ENCODE measurements at places on chromosomes 1 and 21.

GRCh38 chr1:197776351-197777105, 1.2 kb upstream of the DENND1B start:
- DNase-seq = no peak

GRCh38 chr21:38490411-38491020, 7.8 kb downstream of the ERG start:
- DNase-seq = no peak

DNA sequence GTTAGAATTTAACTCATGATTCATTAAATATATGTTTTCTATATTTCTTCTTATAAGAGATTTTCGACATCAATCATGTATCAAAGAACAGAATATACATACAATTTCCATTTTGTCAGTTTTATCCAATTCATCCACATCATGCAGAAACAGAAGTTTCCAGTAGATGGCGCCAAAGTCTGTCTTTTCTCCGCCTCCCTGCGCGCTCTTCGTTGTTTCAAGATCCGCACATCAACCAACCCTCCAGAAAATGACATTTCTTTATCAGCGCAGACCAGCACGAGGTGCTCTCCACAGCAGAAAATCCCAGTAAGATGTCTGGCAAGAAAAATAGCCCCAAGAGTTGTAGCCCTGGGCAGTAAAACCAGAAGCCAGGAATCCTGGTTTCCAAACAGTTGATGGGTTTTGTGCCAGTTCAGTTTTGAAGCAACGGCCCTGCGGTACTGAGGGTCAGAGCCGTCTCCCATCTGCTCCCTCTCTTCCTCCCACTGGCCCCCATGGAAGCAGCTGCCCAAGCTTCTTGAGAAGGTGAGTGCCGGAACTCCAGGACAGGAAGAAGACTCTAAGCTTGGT, 38.6 kb upstream of the GPR137B start:
- DNase-seq = no peak

- no peak for DNase-seq
Observed at GRCh38 chr1:59249396-59250137, 47.3 kb upstream of the FGGY start.

DNA sequence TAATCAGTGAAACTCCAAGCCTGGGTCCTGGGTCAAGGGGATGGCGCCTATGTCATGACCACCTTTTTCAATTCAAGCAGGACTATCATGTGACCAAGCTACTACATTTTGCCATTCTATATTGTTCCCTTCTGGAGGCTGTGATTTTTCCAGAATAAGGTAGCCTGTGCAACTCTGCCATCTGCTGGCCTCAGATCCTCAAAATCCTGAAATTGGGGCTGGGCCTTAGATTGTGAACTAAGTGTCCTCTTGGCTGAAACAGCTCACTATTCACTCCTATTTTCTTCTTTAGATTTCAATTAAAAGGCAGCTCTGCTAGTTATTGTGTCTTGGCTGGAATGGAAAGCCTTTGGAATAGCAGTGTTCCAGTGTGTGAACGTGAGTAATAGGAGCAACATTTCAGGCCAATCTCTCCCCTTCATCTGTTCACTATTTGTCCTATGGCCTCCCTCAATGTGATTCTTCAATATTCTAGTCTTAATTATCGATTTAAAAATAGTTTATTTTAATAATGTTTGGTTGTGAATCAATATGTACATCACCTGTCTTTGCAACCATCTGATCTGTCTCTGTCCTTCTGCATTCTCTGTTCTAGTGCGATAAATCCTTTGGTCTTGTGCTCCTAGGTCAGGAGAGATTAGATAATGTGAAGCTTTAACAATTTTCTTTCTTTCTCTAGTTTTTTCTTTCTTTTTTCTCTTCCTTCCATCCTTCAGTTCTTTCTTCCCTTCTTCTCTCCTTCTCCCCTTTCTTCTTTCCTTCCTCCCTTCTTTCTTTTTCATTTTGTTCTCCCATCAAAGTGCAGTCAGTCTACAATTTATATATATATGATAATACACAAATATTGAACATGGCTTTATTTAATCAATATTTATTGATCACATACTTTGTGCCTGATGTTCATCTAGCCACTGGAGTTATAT, 69.8 kb downstream of the CR1 start:
- no peak for DNase-seq

DNA sequence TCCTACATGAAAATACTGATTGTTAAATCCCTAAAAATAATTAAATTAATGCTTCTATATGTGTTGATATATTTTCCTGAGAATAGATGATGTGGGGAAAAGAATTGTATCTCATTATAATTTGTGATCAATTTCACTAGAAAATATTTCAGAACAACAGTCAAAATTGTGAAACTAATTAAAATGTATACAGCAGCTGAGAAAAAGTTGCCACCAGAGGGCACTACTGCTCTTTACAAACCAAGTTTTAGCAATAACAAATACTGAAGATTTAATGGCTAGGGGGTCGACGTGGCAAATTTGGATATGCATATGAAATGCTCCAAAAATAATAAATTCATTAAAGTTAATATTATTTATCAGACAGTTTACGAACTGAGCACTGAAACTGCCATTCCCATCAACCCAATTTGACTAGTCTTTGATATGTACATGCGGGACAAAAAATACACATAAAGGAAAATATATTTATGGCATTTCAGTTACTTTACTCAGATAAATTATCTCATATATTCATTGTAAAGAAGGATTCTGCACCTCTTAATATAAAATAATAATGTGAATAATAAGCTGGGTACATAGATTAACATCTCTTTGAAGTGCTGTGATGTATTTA, 96.3 kb upstream of the TMPRSS15 start:
- no peak for DNase-seq

- DNase-seq = no peak
Observed at GRCh38 chr1:112818990-112819689, 104.0 kb upstream of the PPM1J start.

DNA sequence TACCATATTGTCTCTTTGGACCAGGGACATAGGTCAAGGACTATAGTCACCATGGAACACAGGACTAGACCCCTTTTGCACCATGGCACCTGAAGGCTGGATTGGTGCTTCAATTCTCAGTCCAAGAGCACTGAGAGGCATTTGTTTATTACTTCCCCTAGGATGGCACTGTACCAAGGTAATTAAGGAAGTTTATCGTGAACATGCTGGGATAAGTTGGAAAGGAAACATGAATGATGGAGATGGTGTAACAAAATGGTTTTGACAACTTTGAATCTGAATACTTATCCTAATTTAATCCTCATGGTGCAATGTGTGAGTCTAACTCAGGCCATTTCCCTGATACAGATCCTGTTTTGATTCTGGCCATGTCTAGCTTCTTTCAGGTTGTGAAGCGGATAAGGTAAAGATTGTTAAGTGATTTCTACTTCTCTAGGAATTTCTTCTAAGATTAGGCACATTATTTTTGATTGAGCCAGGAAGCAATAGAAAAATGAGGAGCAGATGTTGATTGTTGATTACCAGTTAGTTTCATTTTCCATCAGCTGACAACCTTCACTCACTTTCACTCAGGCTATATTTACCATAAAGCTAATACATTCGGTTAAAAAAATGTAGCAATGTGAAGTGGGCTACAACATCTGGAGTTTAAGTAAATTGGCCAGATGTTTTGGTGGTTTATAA, 37.3 kb upstream of the SIPA1L2 start:
- no peak for DNase-seq

DNA sequence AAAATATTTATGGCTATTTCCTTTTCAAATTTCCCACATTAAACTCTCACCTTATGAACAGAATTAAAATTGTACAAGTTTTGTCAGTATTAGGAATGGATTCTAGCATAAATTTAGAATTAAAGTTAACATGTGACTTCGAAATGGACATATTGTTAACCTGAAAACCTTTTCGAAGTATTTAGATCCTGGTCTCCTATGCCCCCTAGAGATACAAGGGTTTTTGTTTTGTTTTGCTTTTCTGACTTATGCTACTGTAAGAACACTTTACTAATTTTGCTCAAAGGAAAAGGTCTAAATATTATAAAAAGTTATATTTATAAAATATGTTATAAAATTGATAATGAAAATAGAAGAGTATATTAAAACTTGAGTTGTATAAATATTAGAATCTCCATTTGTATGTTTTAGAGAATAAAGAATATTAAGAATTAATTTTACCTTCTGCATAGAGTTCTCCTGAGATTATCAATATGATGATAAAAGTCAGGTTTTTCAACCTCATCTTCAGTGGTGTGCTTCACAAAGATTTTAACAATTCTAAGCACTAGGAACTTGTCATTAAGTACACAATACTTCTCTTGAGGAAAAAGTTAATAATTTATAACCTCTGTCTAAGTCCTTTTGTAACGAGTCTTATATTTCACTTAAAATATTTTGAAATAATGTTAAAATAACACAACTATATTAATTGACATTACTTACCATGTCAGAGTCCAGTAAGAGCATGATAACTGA, at the start of gene F13B:
TSS of gene F13B (minus strand) at position 542 of the 738 bp plus-strand sequence. CDS start at position 505, 37 bp downstream.
- DNase-seq = no peak

- DNase-seq = no peak
Observed at GRCh38 chr1:112603541-112603940, 15.4 kb downstream of the ST7L start.

DNA sequence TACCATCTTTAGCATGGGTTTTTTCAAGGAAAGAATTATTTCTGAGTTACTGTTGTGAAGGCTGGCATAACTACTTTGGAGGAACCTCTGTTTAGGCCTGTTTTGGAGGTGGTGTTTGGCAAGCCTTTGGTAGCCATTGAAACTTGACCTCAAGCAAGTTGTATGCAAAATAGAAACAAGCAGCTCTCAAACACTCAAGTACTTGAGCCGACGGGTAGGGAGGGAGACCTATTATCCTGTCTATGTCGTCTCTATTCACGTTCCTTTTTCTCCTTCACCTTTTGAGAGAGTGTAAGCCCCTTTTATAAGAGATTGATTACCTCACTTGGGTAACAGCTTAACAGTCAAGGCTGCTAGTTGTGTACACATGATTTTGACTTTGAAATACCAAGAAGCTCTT, 878.3 kb upstream of the CXADR start:
- DNase-seq = no peak

DNA sequence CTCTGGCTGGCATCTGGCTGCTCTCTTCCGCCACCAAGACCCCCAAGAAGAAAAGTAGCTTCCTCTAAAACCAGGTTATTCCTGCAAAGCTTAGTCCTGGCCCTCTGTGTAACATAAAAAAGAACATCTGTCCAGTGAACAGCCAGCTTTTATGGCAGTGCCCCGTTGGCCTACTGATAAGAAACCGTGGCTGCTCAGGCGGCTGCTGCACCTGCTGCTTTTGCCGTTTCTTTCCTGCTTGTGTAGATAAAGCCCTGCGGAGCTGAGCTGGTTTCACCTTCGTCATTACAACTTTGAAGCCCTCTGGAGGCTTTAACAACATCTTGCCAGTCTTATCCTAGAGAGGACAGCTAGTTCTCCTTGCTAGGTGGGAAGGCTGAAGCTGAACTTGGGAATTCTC, 20.5 kb downstream of the ELAPOR1 start:
- no peak for DNase-seq

DNA sequence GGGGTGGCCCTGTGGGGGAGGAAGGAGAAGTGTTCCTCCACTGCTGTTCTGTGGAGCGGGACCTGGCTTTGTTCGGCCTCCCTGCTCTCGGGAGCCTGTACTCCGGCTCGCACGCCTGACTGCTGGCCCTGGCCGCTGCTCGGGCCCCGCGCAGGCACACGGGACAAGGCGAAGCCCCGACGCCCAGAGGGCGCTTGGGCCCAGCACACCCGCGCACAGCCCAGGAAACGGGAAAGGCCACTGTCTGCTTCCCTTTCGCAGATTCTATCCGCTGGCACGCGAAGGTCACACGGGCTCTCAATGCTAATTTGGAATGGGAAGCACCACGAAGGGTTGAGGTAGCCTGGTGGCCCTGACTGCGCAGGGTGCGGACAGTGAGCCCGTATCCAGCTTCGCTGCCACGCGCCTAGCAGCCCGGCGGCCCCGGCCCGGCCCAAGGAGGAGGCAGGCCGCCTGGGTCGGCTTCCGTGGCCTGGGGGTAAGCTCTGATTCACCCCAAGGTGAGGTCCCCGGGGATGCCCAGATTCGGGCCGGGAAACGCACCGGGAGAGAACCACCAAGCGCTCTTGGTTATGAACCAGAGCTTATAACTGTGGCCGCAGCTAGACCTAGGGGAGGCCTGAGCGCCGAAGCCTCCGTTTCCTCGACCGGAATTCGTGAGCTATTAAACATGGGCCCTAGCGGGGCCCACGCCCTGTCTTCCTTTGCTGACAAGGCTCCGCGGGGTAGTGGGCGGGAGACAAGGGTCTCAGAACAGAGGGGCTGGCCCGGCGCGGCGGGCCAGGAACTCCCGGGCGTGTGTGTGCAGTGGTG, 19.7 kb upstream of the TBX15 start:
- DNase-seq = no peak

DNA sequence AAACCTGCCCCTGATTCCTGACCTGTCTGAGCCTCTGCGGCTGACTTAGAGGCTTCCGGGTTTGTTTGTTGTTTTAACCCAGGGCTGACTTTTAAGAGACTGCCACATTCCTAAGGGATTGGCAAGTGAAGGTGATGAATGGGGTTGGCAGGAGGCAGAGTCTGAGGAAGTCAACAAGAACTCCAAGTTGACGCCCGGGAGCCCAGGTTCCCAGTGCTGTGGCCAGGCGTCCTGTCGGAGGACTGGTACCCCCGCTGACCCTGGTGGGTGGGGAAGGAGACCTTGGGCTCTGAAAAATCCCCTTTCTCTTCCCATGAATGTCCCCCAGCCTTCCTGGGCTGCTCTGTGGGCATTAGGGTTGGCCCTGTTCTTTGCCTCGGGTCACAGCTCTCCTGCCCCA, 19.7 kb upstream of the EPS8L3 start:
- no peak for DNase-seq

- no peak for DNase-seq
Observed at GRCh38 chr1:184956999-184957700, 17.2 kb downstream of the NIBAN1 start.

GRCh38 chr1:116999596-116999995, 2.0 kb upstream of the CD101 start:
- DNase-seq = no peak

- no peak for DNase-seq
Observed at GRCh38 chr21:44993321-44994046, 53.7 kb downstream of the SLX9 start.

DNA sequence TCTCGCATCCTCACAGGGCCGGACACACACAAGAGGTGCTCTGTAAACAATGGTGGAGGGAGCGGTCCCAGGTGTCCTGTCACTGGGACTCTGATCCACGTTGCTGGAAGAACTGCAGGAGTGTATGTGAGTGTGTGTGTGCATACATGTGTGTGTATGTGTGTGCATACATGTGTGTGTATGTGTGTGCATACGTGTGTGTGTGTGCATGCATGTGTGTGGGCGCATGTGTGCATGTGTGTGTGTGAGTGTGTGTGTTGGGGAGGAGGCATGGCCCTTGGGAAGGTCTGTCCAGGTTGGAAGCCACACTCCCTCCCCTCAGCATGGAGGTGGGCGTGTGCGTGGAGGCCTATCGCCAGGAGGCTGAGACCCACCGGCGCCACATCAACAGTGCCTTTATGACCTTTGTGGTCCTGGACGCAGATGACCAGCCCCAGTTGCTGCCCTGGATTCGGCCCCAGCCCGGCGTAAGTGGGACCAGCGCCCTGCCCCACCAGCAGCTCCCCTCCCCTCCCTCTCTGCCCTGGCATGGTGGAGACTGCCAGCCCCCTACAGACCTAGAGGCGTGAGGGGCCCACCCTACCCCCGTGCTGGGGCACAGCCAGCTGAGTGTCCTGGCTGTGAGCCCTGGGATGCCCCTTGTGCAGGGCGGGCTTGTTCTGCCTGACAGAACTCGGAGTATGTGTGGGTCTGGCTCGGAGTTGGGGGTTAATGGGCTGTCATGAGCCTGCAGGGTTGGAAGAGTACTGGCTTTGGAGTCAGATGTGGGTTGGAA, 22.2 kb downstream of the FAM151A start:
- DNase-seq = no peak

Measured in cortex of kidney (tissue), 1 donor.